ENCODE measurements at places on chromosomes 3 and 15.

GRCh38 chr15:51332206-51333147 is 5.9 kb downstream of the CYP19A1 start:
- no peak for DNase-seq

DNA sequence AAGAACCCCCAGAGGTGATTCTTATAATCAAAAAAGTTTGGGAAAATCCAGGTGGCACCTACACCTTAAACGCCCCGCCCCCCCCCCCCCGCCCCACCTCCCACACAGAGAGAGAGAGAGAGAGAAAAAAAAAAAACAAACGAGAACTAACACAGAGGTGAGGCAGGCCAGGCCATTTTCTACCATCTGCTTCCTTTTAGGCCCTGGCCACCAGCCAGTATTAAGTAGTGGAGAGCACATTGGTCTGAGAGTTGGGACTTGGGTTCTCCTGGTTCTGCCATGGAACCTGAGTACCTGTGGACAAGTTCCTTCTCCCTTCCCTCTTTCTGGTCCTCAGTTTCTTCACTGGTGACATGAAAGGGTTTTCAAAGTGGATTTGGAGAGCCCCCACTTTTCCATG is 60.6 kb downstream of the SLC6A11 start:
- DNase-seq: no peak

GRCh38 chr3:187063286-187064121 is 75.8 kb downstream of the RPL39L start:
- no peak for DNase-seq

GRCh38 chr15:75821786-75822345 is 21.4 kb upstream of the UBE2Q2 start:
- DNase-seq: no peak

DNA sequence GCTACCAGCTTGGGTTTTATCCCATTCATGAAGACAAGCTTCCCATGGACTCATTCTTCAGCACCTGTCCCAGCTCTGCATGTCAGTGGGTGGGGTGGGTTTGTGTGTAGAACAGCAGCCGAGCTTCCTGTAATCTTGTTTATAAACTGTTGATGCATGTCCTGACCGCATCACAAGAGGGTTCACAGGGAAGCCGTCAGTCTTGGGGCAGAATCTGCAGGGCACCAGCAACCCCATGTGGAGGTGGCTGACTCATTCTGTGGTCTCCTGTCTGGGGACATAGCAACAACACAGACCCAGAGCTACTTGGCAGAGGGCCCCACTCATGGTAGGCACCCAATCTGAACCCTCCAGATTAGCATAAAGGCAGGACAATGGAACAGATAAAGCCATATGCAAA is 35.6 kb downstream of the DAPK2 start:
- no peak for DNase-seq

DNA sequence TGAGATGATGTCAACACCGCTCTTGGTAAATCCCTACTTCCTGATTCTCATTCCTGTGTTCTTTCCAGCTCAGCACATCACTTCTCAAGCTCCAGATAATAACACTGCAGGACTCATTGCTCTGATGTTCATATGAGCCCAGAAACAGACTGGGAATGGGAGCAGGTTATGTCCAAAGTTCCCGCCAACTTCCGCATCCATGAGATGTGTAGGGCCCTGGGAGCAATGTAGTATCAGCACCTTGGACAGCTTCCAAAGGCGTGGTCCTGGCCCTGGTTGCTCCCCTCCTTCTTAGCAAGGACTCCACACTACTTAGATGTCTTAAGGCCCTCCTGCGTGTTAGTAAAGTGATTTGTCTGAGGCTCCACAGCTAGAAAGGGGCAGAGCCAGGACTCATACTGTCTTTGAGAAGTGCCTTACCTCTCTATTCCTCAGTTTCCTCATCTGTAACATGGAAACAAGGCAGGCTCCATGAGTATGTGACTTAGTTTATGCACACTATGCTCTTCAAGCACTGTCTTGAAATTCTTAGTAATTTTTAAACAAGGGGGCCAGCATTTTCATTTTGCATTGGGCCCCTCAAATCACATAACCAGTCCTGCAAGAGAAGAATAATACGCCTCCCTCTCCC is 27.9 kb upstream of the SLC6A1 start:
- peak; percentile 36 for DNase-seq

- no peak for DNase-seq
Observed at GRCh38 chr15:78977091-78977571, 32.3 kb upstream of the CTSH start.

DNA sequence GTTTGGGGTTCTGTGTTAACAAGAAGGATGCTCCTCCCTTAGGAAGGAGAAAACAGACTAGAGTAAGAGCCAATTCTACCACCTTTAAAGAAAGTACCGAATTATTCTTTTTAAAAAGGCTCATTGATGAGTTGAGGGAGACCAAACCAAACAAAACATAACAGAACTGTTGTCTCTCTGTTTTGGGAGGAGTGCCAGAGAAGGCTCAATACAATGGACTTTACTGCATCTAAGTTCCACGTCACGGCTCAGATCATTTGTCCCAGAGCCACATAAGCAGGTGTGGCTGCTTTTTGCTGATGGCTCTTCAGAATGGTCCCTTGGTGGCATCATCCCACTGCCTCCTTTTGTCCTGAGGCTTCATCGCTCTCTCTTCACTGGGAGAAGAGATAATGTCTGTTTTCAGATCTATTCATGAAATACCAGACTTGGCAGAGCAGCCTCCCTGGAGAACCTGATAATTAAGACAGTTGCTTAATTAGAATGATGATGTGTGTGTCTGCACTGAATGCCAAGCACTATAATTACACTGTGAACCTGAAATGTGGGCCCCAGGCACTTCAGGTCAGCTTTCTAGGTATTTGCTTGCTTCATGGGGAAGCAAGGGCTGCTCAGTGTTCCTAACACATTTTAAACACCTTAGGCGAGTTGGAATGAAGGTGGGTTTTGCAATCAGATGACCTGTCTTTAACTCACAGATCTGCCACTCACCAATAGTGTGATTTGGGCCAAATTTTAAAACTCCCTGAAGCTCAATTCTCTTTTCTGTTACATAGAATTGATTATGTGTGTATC is 335.2 kb upstream of the MCTP2 start:
- no peak for DNase-seq

GRCh38 chr3:84738086-84738485 is 220.7 kb upstream of the CADM2 start:
- DNase-seq: no peak

DNA sequence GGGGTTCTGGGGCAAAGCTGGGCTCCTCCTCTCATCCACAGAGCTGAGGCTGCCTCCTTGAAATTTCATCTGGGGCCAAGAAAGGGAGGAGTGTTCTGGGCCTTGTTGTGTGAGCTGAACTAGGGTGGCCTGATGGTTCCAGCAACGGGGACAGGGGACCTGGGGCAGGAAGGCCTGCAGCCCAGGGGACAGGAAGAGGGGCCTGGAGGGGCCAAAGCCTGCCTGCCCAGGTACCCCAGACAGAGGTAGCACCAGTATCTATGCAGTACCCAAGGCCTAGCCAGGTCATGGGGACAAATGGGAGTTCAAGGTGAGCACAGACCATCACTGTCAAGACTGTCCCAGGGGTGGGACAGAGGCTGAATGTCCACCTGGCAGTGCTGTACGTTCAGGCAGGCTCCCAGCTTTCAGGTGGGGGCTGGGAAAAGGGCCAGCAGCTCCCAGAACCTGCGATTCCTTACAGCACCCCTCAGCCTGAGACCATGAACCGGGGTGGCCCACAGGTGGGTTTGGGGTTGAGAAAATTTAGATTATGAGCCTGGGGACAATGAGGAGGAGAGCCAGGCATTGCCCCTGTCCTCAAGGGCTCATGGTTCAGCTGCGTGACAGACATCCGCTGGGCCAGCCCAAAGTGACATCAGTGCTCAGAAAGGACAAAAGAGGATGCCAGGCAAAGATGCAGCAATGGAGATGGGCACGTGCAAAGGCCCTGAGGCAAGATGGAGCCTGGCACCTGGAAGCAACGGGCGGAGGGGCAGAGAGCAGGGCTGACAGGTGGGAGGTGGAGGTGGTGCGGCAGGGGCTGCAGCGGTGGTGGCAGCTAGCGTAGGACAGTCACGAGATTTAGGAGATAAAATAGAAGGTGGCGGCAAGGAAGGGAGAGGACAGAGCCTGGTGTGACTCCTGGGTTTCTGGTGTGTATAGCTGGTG is 28.0 kb downstream of the PSTPIP1 start:
- DNase-seq: no peak

DNA sequence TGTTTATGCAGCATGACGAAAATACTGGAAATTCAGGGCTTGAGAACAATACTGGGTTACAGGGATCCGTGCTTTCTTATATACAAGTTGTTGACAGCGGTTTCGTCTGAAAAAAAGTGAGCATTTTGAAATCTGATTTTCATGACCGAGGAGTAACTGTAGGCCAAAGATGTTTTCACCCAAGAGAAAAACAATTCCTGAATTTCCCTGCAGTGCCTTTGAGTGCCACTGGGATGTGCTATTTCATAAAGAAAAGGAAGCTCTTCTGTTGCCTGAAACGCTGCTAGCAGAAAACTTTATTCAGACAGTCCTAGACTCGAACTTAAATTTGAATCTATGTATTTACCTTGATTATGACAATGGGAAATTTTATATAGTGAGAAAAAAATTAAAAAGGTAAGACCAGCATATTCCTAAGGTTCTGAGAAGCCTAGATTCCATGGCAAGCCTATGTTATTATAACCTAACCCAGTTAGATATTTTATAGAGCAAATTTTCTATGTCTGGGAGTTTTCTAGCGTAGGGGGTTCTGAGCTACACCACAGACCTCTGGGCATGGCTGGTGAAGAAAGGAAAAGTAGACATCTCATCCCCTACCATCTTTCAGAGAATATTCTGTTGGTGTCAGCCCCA is 30.2 kb downstream of the KCNAB1 start:
- no peak for DNase-seq

- no peak for DNase-seq
Observed at GRCh38 chr3:128457937-128458336, 8.8 kb downstream of the DNAJB8 start.

GRCh38 chr3:187968883-187969580 is 184.9 kb upstream of the LPP start:
- no peak for DNase-seq

GRCh38 chr3:119290613-119291012 is 3.6 kb upstream of the ARHGAP31 start:
- no peak for DNase-seq

- DNase-seq: no peak
Observed at GRCh38 chr3:178529606-178530225, 6.5 kb upstream of the KCNMB2 start.

DNA sequence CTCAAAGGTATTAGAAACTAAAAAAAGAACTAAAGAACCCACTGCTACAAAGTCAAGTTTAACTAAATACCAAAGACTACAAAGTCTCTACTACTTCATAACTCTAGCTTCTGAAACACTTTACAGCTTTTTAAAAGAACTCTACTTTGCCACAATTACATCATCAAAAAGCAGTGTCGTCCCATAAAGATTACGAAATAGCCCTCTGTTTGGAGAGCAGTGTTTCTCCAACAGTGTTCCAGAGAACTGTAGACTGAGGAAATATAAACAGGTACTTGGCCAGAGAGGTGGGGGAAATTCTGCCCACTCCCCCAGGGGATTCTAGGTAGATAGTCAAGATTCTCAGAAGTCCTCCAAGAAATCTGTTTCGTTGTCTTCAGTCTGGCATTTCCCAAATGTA is 225.6 kb downstream of the PDZRN3 start:
- DNase-seq: no peak

DNA sequence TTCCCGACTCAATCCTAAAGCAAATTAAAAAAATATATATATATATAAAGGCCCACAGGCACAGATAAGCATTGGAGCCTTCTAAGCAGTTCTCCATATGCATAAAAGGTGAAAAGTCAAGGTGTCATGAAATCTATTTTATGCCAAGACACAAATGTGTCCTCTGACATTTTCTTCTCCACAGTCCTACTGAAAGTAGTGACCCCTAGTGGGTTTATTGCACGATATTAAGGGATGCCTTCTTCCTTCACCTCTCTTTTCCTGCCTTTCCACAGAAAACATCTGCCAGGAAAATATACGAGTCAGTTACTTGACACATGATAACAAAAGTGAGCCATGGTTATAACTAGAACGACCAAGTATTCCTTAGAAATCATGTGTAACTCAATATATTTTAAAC is 303.2 kb downstream of the TIGIT start:
- no peak for DNase-seq

- DNase-seq: no peak
Observed at GRCh38 chr3:9251055-9251786, 1.8 kb upstream of the SRGAP3 start.

Measured in right renal pelvis (tissue), 4 donors.